ENCODE measurements at places on chromosomes 12 and 14.

- DNase-seq = no peak
These were observed 118.0 kb upstream of the TMEM260 start for GRCh38 chr14:56461276-56462275.

GRCh38 chr14:62251237-62251636 lies 489.0 kb downstream of the SNAPC1 start:
- DNase-seq = no peak

DNA sequence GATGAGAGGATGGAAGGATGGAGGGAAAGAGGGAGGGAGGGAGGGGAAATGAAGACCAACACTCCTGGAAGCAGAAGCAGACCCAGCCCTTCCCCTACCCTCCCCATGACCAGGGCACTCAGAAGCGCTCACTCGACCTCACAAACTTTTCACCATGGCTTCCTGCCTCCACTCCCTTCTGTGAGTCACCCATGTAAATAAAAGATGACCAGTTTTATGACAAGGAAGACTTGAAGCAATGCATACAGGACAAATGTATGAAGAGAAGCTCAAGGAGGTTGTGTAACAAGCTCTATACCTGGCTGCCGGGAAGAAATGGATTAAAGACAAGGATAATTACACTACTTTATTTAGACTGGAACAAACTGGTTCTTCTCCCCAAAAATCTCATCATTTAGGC lies 63.8 kb downstream of the CDC42BPB start:
- DNase-seq = peak; percentile 73

GRCh38 chr12:123546281-123546680 lies 12.8 kb upstream of the RILPL1 start:
- peak; percentile 51 for DNase-seq

- DNase-seq = no peak
These were observed 50.8 kb downstream of the STXBP6 start for GRCh38 chr14:24999157-24999556.

GRCh38 chr12:128734371-128734770 lies 89.4 kb downstream of the SLC15A4 start:
- DNase-seq = no peak

- no peak for DNase-seq
These were observed 56.3 kb downstream of the STXBP6 start for GRCh38 chr14:24993631-24994030.

DNA sequence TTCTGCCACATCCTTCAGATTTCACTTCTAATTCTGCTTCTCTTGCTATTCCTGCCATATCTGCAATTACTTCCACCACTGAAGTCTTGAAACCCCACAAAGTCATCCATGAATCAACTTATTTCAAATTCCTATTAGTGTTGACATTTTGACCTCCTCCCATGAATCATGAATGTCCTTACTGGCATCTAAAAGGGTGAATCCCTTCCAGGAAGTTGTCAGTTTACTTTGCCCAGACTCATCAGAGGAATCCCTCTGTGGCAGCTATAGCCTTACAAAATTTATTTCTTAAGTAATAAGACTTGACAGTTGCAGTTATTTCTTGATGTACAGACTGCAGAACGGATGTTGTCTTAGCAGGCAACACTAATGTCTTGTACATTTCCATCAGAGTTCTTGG lies 162.9 kb downstream of the PCNX1 start:
- DNase-seq = no peak

- DNase-seq = peak; percentile 66
These were observed at the start of gene GLIPR1 for GRCh38 chr12:75480469-75480949. TSS of gene GLIPR1 (plus strand) at chr12:75480755. CDS start at chr12:75480881, 126 bp downstream.

- peak; percentile 33 for DNase-seq
These were observed 178.2 kb downstream of the AKAP6 start for GRCh38 chr14:32507029-32507984.

DNA sequence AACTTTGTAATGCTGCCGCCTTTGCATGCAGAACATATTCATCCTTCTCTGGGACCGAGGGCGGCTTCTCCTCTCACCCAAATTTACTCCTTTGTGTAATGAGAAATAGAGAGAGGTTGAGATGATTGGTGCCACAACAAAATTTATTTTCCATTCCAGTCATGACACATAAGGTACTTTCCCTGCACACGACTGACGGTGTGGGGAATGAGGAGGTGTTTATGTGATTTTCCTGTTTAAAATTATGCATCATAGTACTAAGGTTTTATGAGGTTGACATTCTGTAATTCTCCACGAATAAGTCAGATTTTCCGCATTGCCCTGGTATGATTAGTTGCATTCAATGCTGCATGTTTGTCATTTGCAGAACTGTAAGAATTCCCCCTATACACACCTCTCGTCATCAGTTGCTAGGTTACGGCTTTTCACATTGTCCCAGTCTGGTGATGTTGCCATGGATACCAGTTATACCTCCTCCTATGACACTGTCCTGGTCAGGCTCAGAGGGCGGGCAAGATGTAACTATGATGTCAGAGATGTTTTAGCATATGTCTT lies 23.1 kb downstream of the BICDL1 start:
- DNase-seq = no peak

DNA sequence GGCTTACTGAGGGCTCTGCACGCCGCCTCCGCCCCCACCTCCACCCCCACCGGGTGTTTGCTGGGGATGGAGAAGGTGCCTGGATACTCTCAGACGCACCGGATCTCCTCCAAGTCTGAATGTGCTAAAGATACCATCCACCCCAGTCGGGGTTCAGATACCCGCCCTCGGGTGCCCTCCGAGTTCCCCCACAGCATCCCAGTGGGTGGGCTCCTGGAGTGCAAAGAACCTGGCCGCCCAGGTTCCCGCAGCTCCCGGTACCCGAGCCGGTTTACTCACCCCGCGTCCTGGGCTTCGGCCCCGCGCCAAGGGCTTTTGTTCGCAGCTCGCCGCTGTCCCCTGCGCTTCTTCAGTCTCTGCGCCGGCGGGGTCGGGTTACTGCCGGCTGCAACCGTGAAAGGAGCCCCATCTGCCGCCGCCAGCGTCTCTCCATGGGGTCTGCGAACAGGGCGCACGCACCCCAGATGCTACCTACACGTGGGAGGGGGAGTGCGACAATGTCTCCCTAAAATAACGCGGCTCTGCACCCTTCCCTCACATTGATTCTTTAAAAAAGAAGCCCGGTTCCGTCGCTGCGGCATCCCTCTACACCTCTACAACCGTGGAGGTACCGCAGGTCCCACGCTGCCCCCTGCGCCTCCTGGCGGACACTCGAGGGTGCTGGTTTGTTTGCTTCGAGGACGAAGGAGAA lies at the start of gene CCDC177:
Gene CCDC177 (minus strand): TSS at position 609 of the 691 bp plus-strand sequence. CDS start 1,249 bp downstream, outside the sequence.
- peak; percentile 69 for DNase-seq

DNA sequence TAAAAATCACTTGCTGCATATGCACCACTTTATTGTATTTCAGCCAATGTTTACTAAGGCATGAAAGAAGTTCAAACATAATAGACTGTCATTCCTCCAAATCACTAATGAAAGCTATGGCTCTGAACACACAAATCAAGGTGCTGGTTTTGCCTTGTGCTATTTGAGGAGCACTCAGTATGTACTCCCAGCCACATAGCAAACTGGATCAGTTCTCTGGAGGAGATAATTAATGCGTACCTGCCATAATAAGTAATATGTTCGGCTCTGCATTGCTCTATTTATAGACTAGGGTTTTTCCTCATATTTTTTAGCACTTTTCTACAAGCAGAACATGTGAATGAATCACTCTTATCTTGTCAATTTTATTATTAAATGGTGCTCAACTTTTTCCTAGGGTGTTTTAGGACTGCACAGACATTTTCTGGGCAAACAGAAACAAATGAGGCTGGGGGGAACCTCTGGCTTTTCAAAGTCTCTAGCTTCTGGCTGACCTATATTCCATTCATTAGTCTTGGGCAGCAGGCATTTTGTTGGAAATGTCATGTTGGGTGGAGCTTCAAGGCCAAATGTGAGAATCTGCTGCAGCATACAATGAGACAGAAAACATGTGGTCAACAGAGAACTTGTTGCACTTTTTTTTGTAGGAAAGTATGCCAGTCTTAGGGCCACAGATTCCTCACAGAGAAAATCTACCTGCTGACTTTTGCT lies 88.4 kb downstream of the GRIP1 start:
- DNase-seq = no peak

GRCh38 chr12:124992874-124993625 lies 395 bp upstream of the BRI3BP start:
- DNase-seq = no peak

GRCh38 chr14:73287071-73287470 lies 49.8 kb downstream of the PAPLN start:
- no peak for DNase-seq

- DNase-seq = no peak
These were observed 20.6 kb upstream of the CLEC2D start for GRCh38 chr12:9648701-9649531.

- DNase-seq = no peak
These were observed 37.1 kb downstream of the CHGA start for GRCh38 chr14:92959761-92960680.

GRCh38 chr12:130933269-130933995 lies 20.3 kb upstream of the ADGRD1 start:
- no peak for DNase-seq

DNA sequence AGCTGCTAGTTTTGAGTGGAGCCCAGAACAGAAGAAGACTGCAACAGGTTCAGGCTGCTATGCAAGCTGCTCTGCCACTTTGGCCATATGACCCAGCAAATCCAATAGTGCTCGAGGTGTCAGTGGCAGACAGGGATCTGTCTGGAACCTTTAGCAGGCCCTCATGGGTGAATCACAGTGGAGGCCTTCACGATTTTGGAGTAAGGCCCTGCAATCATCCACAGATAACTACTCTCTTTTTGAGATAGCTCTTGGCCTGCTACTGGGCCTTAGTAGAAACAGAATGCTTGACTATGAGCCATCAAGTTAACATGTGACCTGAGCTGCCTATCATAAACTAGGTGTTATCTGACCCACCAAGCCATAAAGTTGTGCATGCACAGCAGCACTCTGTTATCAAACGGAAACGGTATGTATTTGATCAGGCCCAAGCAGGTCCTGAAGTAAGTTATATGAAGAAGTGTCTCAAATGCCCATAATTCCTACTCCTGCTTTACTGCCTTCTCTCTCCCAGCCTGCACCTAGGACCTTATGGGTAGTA lies 116.9 kb upstream of the CCDC196 start:
- no peak for DNase-seq

DNA sequence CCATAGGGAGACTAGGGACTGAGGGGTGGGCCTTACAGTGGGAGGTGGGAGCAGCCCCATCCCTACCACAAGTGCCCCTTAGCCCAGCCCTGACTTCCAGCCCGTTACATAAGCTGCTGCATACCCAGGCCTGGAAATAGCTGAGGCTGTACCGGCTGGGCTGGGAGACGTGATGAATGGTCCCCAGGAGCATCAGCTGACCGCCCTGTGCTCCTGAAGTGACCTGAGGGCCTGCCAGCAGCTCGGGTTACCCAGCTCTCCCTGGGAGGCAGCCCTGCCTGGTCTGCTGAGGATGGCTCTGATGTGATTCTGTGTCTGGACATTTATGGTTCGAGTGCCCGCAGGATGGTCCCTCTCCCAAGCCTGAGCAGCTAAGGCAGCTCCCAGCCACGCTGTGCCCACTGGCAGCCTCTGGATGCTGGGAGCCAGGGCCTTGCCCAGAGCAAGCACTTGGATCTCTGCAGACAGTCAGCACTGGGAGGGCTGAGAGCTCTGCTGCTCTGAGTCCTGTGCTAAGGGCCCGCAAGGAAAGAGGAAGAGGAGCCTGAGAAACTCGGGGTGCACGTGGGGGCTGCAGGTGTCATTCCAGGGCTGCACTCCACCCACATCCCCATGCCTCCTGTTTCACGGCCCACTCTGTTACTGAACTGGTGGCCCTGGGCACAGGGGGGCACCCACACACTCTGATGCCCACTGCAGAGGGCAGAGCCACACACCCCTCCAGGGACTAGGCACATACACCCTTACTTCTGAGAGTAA lies 20.5 kb downstream of the TAMALIN start:
- DNase-seq = no peak

- DNase-seq = no peak
These were observed 8.6 kb upstream of the NID2 start for GRCh38 chr14:52077256-52077979.

- no peak for DNase-seq
These were observed 179.6 kb upstream of the NUDT4 start for GRCh38 chr12:93198086-93198485.

- DNase-seq = no peak
These were observed 553.7 kb upstream of the LMO3 start for GRCh38 chr12:17159506-17160300.

GRCh38 chr14:72801836-72802587 lies 91.9 kb downstream of the DPF3 start:
- no peak for DNase-seq

DNA sequence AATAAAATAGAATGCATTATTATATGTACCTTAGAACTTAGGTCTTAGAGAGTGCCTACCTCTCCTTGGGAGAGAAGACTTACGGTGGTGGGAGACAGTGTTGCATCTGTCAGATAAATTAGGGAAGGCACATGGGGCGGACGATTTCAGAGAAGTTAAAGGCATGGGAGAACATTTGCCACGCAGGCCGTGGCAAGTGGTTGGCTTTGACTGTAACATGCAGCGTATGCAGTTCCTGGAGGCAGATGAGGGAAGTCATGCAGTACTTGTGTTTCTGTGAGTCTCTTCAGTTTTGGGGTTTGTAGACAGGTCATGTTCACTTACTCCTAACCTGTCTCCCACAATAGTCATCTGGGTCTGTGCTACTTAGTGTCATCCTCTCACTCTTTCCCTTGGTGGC lies 43.6 kb downstream of the ETV6 start:
- no peak for DNase-seq

GRCh38 chr14:90644882-90645281 lies 171.3 kb downstream of the TTC7B start:
- no peak for DNase-seq

- no peak for DNase-seq
These were observed 133.6 kb downstream of the FGD4 start for GRCh38 chr12:32532951-32533350.

- DNase-seq = no peak
These were observed 77.7 kb upstream of the C14orf132 start for GRCh38 chr14:95961481-95961880.

- DNase-seq = no peak
These were observed 65.8 kb downstream of the TRIM9 start for GRCh38 chr14:51028851-51029754.

DNA sequence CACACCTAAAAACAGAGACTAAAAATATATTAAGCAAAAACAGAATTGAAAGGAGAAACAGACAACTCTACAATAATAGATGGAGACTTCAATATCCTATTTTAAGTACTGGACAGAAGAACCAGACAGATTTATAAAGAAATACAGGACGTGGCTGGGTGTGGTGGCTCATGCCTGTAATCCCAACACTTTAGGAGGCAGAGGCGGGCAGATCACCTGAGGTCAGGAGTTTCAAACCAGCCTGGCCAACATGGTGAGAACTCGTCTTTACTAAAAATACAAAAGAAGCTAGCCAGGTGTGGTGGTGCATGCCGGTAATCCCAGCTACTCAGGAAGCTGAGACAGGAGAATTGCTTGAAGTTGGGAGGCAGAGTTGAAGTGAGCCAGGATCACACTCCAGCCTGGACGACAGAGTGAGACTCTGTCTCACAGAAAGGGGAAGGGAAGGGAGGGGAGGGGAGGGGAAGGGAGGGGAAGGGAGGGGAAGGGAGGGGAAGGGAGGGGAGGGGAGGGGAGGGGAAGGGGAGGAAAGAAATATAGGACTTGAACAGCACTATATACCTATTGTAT lies 53.0 kb downstream of the CDK17 start:
- DNase-seq = no peak
